ENCODE measurements at places on chromosomes 7 and 10.

GRCh38 chr10:110326351-110327032 is 21.8 kb upstream of the SMNDC1 start:
- no peak for DNase-seq

GRCh38 chr7:7099584-7100014 is 82.7 kb upstream of the C1GALT1 start:
- no peak for DNase-seq

- DNase-seq: no peak
These were observed 812 bp downstream of the DOCK1 start for GRCh38 chr10:126905776-126906703.

DNA sequence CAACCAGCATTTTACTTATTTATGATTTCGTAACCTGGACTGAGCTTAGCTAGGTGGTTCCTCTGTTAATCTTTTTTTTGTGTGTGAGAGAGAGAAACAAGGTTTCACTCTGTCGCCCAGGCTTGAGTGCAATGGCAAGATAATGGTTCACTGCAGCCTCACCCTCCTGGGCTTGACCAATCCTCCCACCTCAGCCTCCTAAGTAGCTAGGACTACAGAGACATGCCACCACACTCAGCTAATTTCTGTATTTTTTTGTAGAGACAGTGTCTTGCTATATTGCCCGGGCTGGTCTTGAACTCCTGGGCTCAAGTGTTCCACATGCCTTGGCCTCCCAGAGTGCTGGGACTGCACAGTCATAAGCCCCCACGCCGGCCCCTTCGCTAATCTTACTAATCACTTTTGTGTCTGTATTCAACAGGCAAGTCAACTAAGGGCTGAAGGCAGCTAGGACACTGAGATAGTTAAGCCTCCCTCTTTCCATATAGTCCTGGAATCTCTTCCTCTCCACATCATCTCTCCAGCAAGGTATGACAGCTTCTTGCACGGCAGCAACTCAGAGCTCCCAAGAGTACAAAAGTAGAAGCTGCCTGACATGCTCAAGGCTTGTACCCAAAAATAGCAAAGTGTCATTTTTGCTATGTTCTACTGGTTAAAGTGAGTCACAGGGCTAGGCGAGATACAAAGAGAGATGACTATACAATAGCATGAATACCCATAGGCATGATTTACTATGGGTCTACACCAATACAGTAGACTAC is 11.3 kb downstream of the KMT2C start:
- DNase-seq: no peak

- no peak for DNase-seq
These were observed 554.0 kb downstream of the ARL4A start for GRCh38 chr7:13241416-13241815.

- no peak for DNase-seq
These were observed 46.1 kb downstream of the ASB13 start for GRCh38 chr10:5620223-5620721.

- no peak for DNase-seq
These were observed 1.1 kb downstream of the ZSWIM8 start for GRCh38 chr10:73786512-73786885.

- DNase-seq: no peak
These were observed 22.6 kb upstream of the CELF2 start for GRCh38 chr10:10995120-10995519.

DNA sequence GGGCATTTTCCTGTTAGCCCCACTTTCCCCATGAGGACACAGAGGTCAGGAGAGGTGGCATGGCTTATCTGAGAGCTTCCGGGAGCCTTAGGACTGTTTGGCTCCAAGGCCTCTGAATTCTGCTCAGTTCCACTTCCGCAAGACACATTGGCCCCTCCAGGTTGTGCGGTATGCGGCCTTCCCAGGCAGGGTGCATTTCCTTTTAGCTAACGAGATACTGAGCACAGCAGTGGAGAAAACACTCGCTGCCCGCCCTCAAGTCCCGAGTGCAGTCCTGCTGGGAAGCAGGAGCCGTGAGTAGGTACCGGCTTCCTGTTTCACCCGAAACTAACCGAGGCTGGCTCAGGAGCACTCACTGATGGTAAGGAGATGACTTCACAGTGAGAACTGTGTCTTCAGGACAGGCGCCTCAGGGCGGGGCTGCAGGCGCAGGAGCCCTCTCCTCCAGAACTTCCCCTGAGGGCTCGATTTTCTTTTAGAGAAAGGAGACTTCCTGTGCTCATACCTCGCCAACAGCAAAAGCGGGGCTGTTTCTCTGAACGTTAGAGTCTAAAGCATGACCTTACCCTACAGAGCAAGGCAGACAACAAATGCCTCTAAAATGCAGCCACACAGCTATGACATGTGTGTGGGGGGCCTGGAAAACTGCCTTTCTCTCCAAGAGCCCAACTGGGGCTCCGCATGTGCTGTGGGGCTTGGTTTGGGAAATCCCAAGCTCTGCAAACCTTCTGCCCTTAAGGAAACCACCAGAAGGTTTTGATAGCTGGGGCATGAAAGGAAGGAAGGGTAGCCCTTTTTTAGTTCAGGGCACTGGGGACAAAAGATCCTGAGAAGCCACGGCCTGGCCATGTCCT is 25.9 kb downstream of the RGS10 start:
- peak; percentile 65 for DNase-seq

GRCh38 chr10:81995254-81995653 is 120.3 kb downstream of the NRG3 start:
- no peak for DNase-seq

DNA sequence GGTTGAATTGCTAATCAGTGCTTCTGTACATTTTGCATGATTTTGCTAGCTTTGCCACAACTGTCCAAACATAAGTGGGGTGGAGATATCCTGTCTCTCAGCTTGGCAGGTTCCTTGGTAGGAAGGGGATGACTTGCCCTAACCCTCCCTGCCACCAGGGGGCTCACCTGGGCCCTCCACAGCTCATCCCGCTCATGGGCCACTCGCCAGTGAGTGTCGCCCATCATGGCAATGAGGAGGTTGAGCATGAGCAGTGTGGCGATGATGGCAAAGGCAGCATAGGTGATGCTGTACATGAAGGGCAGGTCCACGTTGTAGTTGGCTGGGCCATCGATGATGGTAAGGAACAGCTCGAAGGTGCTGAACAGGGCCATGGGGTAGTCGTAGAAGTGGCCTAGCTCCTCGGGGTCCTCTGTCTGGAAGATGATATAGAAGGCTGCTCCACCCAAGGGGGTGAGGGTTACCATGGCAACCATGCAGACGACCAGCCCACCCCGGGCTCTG is 12.2 kb downstream of the TRPV6 start:
- DNase-seq: peak; percentile 54

DNA sequence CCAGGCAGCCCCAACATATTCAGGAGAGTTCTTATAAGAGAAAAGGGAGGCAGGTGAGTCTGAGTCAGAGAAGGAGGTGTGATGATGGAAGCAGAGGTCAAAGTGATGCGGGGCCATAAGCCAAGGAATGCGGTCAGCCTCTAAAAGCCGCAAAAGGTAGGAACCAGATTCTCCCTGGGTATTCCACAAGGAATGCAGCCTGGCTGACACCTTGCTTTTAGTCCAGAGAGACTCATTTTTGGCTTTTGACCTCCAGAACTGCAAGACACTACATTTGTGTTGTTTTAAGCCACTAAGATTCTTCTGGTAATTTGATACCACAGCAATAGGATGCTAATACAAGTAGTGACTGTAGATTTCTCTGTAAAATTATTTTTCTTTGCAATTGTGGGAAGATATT is 151.5 kb upstream of the EEPD1 start:
- no peak for DNase-seq

GRCh38 chr7:132183781-132184380 is 392.4 kb downstream of the PLXNA4 start:
- no peak for DNase-seq

DNA sequence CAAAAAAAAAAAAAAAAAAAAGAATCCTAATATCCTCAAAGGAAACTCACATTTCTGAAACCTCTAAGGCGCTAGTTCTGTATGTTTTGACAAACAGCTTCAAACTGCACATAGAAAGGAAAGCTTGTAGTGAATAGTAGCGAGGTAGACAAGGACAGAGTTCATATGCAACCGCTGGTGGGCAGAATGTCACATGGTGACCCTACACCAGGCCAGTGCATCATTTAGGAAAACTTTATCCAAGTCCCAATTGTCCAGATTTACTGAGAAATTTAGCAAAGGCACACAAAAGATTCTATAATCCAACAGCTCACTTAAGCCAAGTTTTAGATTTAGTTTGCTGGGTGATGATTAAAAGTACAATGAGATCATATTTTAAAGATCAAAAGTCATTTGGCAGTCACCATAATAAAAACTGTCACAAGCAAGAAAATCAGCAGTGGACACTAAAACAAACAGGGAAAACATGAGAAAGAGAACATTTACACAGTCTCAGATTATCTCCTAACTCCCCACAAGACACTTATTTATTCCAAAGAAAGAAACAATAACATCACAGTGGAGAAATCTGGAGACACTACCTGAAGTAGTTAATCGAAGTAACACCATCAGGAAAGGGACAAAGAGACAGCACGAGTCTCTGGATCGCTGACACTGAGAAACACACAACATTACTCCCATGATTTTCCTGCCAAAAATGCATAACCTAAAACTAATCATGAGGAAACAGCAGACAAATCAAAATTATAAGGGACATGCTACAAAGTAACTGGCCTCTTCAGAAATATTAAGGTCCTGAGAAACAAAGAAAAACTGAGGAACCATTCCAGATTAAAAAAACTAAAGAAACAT is 20.2 kb downstream of the FAM204A start:
- no peak for DNase-seq

GRCh38 chr10:64573623-64574325 is 1052.6 kb downstream of the REEP3 start:
- no peak for DNase-seq

GRCh38 chr7:30312178-30312577 is 27.8 kb downstream of the ZNRF2 start:
- DNase-seq: no peak

DNA sequence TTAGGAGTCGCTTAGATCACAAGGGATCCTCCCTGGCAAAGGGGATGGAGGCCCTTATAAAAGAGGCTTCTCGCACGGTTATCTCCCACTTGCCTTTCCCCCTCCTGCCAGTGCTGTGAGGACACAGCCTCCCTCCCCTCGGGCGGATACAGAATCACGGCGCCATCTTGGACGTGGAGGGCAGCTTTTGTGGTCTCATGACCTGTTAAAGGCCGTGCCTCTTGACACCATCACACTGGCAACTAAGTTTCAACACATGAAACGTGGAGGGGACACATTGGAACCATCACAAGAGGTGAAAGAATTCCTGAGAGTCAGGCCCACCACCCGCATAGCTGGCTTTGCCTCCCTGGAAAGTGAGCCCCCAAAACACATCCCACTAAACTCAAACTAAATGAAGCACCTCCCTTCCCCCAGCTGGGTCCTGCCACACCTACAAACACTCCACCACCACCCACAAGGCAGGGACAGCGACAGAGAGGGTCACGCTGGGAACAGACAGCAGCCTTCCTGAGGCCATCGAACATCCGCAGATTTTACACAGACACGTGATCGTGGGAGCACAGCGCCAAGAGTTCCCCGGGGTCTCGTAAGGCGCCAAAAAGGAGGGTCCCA is 110.6 kb downstream of the TCERG1L start:
- no peak for DNase-seq

- no peak for DNase-seq
These were observed 85.2 kb downstream of the SORBS1 start for GRCh38 chr10:95475827-95476468.

DNA sequence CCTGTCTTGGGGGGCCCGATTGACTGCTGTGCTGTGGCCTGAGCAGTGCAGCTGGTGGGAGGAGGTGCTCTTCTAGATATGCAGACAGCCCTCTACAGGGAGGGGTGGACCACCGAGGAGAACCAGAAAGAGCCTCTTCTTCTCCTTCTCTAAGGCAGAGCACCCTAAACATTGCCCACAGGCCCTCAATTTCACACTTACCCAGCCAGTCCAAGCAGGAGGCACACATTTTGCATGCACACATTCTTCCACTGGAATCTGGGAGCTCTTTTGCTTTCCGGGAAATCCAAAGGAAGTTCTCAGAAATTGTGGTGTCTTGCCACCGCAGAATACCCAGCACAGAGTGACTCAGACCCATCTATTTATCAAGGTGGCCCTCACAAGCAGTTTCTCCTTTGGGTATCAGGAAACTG is 45.8 kb downstream of the EEPD1 start:
- DNase-seq: no peak

- no peak for DNase-seq
These were observed 1.1 kb downstream of the GPRIN2 start for GRCh38 chr10:46555366-46555712.

DNA sequence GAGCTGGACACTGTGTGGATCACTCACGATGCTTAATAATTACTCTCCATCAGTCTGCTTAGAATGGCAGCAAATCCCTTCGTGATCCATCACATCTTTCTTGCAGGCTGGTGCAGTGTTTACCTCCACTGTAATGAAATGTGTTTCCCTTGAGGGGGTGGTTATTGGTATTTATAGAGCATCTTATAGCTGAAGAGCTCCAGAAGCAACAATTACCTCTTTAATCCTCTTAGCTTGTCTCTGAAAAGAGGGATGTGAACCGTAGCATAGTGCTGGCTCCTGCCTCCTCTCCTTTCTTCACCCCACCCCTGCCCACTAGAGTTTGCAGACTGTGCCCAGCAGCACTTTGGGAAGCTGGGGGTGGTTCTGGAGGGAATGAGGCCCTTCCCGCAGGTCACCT is 132.6 kb downstream of the CAMK1D start:
- DNase-seq: no peak

GRCh38 chr10:20618011-20618547 is 279.0 kb downstream of the NEBL start:
- no peak for DNase-seq

GRCh38 chr7:2613931-2614600 is 17.7 kb upstream of the TTYH3 start:
- no peak for DNase-seq

- DNase-seq: no peak
These were observed 17.5 kb upstream of the TECTB start for GRCh38 chr10:112265745-112266144.

DNA sequence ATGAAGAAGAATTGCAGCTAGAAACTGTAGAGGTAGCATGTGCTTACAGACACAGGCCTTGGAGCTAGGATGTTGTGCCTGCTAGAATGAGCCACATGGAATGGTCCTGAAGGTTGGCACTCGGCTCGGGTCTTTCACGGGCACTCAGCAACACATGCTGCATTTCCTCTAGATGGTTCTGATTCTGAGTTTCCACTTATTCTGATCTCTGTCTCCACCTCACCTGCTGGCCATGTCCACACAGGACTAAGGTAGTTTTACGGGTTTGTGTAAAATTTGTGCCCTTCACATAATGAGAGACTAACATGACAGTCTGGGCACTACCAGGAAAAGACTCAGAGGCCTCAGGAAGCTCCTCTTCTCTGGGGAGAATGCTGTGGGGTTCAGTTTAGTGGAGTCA is 444.8 kb upstream of the MKI67 start:
- DNase-seq: no peak

GRCh38 chr10:3852147-3852904 is 67.3 kb upstream of the KLF6 start:
- DNase-seq: no peak

Measured in stimulated activated CD4-positive, alpha-beta T cell treated with anti-CD3 and anti-CD28 coated beads, Interleukin-4, amount 100 ng/mL, for 48 hours (primary cell).